ENCODE measurements at places on chromosomes 5 and 9.

DNA sequence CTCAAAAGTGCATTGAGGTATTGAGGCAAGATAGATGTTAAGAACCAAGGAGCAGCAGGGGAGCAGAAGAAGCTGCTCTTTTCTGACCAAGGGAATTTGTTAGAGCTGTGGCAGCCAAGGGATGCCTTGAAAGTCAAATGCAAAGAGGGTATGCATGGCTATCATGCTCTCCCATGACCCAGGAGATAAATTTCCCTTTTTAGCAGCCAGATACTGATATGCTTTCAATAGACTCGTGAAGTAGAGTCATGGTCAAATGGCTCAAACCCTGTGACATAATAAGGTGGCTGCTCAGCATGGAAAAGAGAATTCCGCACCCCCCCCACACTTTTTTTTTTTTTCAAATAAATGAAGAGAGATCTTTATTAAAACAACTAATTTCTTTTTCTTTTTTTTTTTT is 180.9 kb upstream of the ACTBL2 start:
- no peak for DNase-seq

DNA sequence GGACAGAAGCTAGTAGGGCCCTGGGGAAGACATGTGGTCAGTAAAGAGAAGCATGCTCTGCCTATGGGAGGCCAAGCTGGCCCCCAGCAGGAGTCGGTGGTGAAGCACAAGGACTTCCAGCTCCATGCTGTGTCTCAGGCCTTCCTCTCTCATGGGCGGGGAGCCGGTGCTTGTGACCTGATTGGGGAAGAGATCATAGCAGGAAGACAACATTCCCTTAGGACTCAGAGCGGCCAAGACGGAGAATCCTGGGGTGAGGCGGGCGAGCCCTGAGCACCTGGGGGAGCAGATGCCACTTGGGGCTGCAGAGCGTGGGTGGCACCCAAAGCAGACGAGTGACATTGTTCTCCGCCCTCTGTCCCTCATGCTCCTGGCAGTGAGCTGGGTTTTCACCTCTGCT is 33.3 kb upstream of the CNOT6 start:
- DNase-seq: no peak

GRCh38 chr5:157541447-157542118 is 34.0 kb downstream of the ADAM19 start:
- no peak for DNase-seq

DNA sequence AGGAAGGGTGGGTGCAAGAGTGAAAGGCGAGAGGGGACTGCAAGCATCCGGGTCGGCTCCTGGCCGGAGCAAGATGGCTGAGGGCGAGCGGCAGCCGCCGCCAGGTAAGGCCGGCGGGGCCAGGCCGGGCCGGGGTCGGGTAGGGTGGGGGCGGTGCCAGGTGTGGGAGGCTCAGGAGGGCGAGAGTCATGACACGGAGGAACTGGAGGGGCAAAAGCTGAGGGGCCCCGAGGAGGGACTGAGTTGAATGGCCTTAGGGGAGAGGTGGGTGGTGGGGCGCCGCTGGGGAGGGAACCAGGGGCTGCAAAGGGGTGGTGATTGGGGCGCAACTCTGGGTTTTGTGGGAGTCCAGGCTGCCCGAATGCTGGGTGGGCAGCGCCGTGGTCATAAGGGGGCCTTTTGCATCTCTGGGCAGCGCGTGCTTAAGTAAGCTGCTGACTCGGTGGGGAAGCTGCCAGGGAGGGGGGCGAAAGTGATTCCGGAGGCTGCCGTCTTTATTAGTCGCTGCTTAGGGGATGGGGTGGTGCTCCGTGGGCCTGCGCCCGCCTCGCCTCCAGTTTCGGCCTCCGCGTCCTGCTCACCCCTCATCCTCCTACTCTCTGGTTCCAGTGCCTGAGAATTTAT is 425 bp downstream of the PTPA start:
- DNase-seq: no peak

DNA sequence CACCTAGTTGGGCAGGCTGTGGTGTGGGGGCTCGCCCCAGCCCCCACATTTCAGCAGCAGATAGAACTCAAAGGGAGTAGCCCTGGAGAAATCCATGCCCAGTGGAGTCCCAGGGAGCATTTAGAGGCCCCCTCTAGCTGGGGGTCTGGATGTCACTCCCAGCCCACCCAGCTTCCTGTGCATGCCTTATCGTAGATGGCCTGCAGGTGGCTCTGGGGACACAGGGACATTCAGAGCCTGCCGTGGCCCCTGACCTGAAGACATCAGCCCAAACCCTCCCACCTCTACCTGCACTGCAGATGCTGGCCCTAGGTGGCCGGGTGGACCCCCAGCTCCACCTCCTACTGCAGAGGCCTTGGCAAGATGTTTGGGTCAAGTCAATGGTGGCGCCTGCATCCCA is 49.0 kb upstream of the LMX1B start:
- DNase-seq: no peak

GRCh38 chr9:131524665-131525315 is 6.3 kb downstream of the UCK1 start:
- DNase-seq: no peak

DNA sequence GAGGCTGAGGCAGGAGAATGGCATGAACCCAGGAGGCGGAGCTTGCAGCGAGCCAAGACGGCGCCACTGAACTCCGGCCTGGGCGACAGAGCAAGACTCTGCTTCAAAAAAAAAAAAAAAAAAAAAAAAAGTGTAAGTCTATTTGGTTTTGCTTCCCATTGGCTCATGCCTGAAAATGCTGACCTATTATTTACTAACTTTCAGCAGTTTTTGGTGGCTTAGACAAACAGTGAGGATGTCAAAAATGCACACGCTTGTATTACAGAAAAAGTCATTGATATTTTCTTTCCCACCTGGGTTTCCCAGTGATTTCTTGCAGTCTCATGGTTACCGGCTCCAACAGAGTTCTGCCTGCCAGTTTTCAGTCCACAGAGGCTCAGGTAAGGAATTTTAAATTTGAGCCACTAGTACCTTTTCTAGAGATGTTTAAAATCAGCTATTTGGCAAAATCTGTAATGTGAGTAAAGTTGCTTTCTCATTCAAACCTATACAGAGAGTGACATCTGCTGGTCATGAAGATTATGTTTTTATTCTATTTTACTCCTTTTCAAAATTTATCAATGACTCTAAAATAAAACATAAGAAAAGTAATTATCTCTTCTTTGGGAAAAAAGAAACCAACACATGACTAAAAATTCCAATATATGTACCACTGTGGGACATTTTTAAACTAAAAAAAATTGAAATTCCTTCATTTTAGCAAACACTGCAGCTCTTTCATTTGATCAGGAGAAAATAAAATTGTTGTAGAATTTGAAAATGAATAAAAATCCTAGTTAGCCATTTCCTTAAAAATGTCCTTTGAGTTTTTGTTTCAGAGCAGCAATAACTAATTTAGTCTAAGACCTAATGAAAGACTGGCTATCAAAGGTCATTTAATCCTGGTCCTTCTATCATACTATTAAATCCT is 8.8 kb downstream of the FAM200C start:
- DNase-seq: no peak

- no peak for DNase-seq
These were observed 341.8 kb upstream of the KIF2A start for GRCh38 chr5:61964201-61964600.

DNA sequence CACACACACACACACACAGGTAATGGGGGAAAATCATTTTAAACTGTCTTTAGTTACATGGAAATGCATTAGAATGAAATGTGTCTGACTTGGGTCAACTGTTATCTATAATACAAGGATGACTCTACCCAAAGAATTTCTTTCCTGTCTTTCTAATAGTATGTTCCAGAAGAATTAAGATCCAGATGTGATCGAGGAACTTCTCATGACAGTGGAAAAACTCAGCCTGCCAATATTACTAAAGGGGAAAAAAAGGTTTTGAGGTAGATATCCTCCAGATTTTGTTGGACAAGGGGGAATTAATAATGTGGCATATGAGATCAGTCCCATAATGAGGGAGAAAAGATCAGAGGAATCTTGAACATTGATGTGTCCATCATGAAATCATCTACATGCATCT is 190.6 kb upstream of the MAP3K1 start:
- DNase-seq: no peak

GRCh38 chr9:89920951-89921350 is 316.1 kb downstream of the GADD45G start:
- no peak for DNase-seq

- DNase-seq: no peak
These were observed 1.4 kb downstream of the EFNA5 start for GRCh38 chr5:107669096-107670031.

GRCh38 chr9:84761137-84761808 is 91.7 kb downstream of the NTRK2 start:
- DNase-seq: no peak

DNA sequence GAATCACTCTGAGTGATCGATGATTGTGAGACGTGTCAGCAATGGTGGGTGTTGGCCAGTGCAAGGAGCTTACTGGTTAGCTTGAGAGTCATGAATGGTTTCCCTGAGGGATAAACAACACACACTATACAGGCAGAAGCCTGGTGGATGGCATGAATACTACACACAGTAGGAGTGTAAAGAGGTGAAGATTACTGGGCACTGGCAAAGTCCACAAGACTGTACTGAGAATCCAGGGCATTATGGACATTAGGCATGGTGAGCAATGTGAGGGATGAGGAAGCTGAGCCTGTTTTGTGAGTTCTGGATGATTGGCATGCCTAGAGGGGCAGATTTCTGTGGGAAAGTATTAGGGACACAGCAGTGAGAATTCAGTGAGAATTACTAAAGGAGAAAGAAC is 71.3 kb downstream of the KDM4C start:
- no peak for DNase-seq

- DNase-seq: no peak
These were observed 115.7 kb downstream of the SUSD1 start for GRCh38 chr9:112059145-112059965.

DNA sequence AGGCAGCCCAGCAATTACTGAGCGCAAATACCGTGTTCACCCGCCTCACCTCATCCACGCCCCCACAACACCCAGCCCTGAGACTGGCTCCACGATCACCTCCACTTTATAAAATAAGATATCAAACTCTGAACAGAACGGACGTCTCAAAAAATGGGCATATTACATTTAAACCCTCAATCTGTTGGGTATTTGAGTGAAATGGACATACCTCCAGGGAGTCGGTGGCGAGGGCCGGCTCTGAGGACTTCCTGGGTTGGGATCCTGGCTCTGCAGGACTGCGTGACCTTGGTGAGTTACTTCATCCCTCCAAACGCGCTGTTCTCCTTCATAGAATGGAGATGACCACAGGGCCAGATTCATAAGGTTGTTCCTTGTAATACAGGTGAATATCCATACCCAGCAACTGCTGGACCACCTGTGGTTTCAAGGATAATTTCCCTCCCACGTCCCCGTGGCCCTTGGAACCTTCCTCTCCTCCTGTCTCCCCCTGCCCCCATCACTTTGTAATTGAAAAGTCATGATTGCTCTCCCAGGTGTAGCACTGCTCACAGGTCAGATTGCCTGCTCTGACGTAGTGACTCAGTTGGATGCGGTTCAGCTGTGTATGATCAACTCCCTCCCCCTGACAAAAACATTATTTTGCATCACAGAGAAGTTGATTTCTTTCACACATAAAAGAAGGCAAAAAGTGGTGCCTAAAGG is 135.6 kb downstream of the KCNIP1 start:
- no peak for DNase-seq

DNA sequence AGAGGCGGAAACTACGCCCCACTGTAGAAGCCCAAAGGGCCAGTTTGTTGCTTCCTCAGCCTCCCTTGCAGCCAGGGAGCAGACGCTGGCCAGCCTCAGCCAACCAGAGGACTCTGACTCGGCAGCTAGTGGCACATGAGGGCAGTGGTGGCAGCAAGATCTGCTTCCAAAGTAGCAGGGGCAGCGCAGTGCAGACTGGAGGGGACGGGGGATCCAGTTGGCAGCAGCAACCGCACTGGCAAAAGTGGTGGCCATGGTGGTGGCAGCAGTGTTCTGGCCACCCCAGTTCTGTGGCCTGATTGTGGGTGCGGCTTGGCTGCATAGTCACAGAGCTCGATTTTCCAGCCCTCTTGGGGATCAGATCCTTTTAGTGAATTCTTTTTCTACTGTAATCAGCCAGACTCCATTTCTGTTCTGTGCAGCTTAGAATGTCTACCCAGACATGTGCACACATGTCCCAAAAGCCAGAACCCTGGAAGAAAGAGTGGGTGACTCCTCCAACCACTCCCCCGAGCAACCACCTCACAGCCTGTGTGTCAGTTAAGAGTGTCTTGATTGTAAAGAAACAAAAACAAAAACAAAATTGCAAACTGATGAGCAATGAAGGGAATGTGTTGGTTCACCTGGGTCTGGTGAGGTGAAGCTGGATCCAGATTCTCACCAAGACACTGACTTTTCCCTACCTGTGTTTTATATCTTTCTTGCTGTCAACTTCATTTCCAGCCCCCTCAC is 11.0 kb upstream of the ZBTB43 start:
- DNase-seq: no peak

GRCh38 chr9:2241836-2242741 is 226.9 kb downstream of the SMARCA2 start:
- peak; percentile 92 for DNase-seq

DNA sequence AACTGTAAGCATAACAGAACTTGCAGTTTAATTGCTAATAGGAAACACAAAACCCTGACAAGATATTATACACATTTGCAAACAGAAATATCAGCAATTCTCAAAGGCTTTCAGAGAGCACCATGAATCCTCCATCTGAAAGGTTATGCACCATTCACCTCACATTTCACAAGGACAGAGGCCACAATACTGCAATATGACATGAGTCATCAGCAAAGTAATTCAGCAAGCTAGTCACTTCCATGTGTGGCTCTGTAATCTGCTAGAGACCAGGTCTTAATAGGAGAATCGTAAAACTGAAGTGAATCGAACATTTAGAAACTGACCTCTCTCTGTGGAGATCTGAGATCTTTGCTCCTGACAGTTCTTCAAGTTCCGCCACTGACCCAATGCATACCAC is 28.3 kb downstream of the IARS1 start:
- no peak for DNase-seq

DNA sequence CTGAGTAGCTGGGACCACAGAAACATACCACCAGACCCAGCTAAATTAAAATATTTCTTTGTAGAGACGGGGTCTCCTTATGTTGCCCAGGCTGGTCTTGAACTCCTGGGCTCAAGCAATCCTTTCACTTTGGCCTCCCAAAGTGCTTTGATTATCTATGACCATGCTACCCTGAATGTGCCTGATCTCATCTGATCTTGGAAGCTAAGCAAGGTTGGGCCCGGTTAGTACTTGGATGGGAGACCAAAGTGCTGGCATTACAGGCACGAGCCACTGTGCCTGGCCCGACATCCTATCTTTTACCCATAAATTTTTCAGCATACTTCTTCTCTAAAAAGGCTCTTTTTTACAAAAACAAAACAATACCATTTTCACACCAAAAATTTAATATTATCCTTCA is 137.0 kb upstream of the LRRTM2 start:
- no peak for DNase-seq
